ENCODE measurements at places on chromosomes 11 and 22. TPM values are rescaled to one million over a fixed set of nuclear protein-coding genes. Genes with fewer than 3 reads are reported as not detected.
A peak's percentile ranks its signal among the peaks of the same experiment; 100 is the strongest.

GRCh38 chr11:97614606-97615005, 1224.8 kb downstream of the JRKL start:
- no peaks in the 10 kb centered on the region for H3K36me3 ChIP-seq
- H3K27ac ChIP-seq, result no peak overlapping the region
- no peaks in the 10 kb centered on the region for H3K4me1 ChIP-seq
- H3K27me3 ChIP-seq, result no peaks in the 10 kb centered on the region
- DNase-seq, result no peak
- no peak overlapping the region for H3K4me3 ChIP-seq

GRCh38 chr22:30317778-30318177, 9.0 kb downstream of the TBC1D10A start:
- no peak for DNase-seq
- H3K27me3 ChIP-seq, result no peaks in the 10 kb centered on the region
- peaks cover 99% of the 10 kb centered on the region for H3K4me1 ChIP-seq
- H3K36me3 ChIP-seq, result peaks cover 8% of the 10 kb centered on the region
- peak overlapping the region; percentile 6 for H3K27ac ChIP-seq

DNA sequence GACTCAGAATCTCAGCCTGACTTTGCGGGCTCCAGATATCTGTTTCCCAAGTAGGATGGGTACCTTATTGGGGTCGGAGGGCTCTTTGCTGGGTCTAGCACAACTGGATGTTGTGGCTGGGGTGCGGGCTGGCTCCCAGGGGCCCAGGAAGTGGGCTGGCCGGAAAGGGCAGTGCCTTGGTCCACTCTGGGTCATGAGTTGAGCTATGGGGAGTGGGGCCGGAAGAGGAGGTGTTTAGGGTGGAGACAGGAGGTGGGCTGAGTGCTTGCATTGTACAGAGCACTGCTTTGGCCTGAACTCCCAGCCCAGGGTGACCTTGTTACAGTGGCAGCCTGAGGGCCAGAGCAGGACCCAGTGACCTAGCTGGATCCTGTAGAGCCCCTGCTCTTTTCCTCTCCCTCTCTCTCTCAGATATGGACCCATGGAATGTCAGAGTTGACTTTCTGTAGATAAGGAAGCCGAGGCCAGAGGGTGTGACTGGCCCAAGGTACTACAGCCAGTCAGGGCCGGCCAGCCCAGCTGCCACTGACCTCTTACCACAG, 13.2 kb downstream of the PHLDB1 start:
- DNase-seq, result no peak
- no peak overlapping the region for H3K4me3 ChIP-seq
- H3K4me1 ChIP-seq, result peaks cover 15% of the 10 kb centered on the region
- no peaks in the 10 kb centered on the region for H3K27me3 ChIP-seq
- H3K27ac ChIP-seq, result no peak overlapping the region

DNA sequence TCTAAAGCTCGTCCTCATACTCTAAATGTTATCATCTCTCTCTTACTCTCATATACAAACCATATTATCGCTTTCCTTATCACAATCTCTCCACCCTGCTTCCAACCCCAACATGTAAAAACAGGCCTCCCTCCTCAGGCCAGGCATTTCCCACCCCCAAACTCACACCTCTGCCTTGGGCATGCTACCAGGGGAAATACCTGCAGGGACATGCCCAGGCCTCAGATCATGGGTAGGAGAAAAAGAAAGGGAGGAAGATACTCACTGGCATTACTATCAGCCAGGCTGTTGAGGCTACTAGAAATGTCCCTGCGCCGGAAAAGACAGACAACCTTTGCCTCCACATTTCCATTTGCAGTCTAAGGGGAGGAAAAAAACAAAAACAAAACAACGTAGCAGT, 1.8 kb downstream of the MTA2 start:
- H3K4me1 ChIP-seq, result peaks cover 58% of the 10 kb centered on the region
- no peaks in the 10 kb centered on the region for H3K27me3 ChIP-seq
- H3K4me3 ChIP-seq, result peak overlapping the region; percentile 95
- peak overlapping the region; percentile 85 for H3K27ac ChIP-seq
- H3K36me3 ChIP-seq, result peaks cover 56% of the 10 kb centered on the region

GRCh38 chr11:115391598-115391997, 112.6 kb downstream of the CADM1 start:
- no peak overlapping the region for H3K4me3 ChIP-seq
- H3K36me3 ChIP-seq, result no peaks in the 10 kb centered on the region
- no peak for DNase-seq

GRCh38 chr11:6270584-6271246, 11.1 kb downstream of the CCKBR start:
- no peak overlapping the region for H3K27ac ChIP-seq
- H3K36me3 ChIP-seq, result no peaks in the 10 kb centered on the region
- no peaks in the 10 kb centered on the region for H3K4me1 ChIP-seq
- peaks cover under 1% of the 10 kb centered on the region for H3K27me3 ChIP-seq

- H3K27me3 ChIP-seq, result peaks cover 6% of the 10 kb centered on the region
- no peak overlapping the region for H3K4me3 ChIP-seq
- H3K36me3 ChIP-seq, result no peaks in the 10 kb centered on the region
- H3K27ac ChIP-seq, result no peak overlapping the region
Observed at GRCh38 chr11:94767291-94767690, 865 bp upstream of the AMOTL1 start.

GRCh38 chr11:40187295-40187694, 1272.2 kb downstream of the LRRC4C start:
- no peaks in the 10 kb centered on the region for H3K27me3 ChIP-seq
- no peaks in the 10 kb centered on the region for H3K36me3 ChIP-seq
- no peaks in the 10 kb centered on the region for H3K4me1 ChIP-seq
- no peak for DNase-seq
- H3K4me3 ChIP-seq, result no peak overlapping the region

DNA sequence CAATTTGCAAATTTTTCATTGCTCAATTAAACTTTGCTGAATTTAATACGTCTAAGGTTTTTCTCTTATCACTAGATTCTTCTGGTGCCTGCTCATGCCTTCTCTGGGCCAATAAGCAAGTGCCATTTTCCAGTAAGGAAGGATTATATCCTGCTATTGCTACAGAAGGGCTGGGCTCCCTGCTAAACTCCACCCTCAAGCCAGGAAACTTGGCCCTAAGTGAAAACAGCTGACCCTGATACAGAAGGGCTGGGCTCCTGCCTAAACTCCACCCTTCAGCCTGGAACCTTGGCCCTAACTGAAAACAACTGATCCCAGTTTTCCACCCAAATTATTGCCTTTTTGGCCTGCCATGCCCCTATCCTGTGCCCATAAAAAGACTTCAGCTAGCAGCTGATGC, 385.3 kb downstream of the DYNC2H1 start:
- H3K4me1 ChIP-seq, result no peaks in the 10 kb centered on the region
- no peak overlapping the region for H3K27ac ChIP-seq
- DNase-seq, result no peak
- no peaks in the 10 kb centered on the region for H3K27me3 ChIP-seq

- no peak for DNase-seq
- H3K4me1 ChIP-seq, result no peaks in the 10 kb centered on the region
- no peak overlapping the region for H3K27ac ChIP-seq
- H3K4me3 ChIP-seq, result no peak overlapping the region
- H3K36me3 ChIP-seq, result no peaks in the 10 kb centered on the region
Observed at GRCh38 chr11:1221848-1222311, 986 bp upstream of the MUC5B start.

DNA sequence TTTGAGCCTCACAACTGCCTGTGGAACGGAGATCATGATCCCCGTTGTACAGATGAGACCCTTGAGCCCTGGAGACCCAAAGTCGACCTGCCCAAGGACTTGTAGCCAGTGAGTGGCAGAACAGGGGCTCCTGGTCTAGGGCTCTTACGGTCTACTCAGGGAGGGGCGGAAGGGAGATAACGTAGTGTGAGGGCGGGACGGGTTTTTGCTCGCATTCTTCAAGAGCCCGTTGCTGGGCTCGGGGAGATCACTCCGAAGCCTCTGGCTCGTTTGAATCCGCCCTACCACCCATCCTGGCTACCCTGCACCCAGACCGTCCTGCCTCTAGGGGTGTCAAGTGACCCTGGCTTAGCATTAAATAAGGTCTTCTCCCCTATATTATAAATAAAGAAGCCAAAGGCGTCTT, 639 bp downstream of the CRY2 start:
- peak overlapping the region; percentile 95 for H3K4me3 ChIP-seq
- DNase-seq, result peak; percentile 49
- H3K27me3 ChIP-seq, result no peaks in the 10 kb centered on the region
- peak overlapping the region; percentile 94 for H3K27ac ChIP-seq

DNA sequence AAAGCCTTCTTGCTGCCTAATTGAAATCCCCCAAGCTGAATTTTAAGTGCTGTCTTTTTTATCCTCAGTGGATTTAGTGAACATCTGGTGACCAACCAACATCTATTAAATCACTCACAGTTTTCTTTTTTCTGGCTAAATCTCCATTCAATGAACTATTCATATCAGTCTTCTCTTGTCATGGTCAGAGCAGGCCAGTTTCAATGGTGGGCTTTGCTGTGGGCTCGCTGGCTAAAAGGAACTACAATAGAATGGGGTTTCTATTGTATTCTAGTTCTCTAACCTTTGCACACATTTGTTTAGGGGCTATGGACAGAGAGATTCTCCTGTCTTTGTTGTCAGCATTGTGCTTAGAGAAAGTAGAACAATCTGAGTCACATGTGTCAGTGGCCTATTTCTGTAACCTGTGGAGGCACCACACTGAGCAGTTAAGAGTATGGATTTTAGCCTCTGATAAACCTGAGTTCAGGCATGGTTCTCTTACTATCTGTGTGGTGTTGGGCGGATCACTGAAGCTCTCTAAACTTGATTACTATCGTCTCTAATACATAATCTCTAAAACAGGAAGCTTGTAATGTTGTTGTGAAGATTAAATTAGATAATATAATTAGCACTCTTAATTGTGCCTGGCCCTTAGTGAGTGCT, 94.2 kb upstream of the CADM1 start:
- no peak overlapping the region for H3K27ac ChIP-seq
- no peak overlapping the region for H3K4me3 ChIP-seq
- no peak for DNase-seq
- no peaks in the 10 kb centered on the region for H3K27me3 ChIP-seq
- no peaks in the 10 kb centered on the region for H3K4me1 ChIP-seq
- no peaks in the 10 kb centered on the region for H3K36me3 ChIP-seq

GRCh38 chr22:46959369-46959768, 196.9 kb downstream of the TBC1D22A start:
- DNase-seq, result no peak
- H3K4me1 ChIP-seq, result no peaks in the 10 kb centered on the region
- no peaks in the 10 kb centered on the region for H3K27me3 ChIP-seq
- H3K27ac ChIP-seq, result no peak overlapping the region
- no peak overlapping the region for H3K4me3 ChIP-seq

GRCh38 chr22:48371391-48371790, 1456.3 kb downstream of the BRD1 start:
- H3K27me3 ChIP-seq, result peaks cover 20% of the 10 kb centered on the region

GRCh38 chr22:21014202-21014725, 701 bp upstream of the P2RX6 start:
- peak overlapping the region; percentile 79 for H3K27ac ChIP-seq
- H3K27me3 ChIP-seq, result no peaks in the 10 kb centered on the region
- no peaks in the 10 kb centered on the region for H3K36me3 ChIP-seq
- peak; percentile 85 for DNase-seq

- H3K36me3 ChIP-seq, result no peaks in the 10 kb centered on the region
- H3K4me3 ChIP-seq, result no peak overlapping the region
- DNase-seq, result no peak
- H3K27me3 ChIP-seq, result no peaks in the 10 kb centered on the region
- no peaks in the 10 kb centered on the region for H3K4me1 ChIP-seq
Observed at GRCh38 chr11:24471084-24471483, 25.8 kb upstream of the LUZP2 start.

ACTN3 gene
- 0.26 TPM for total RNA-seq

TEX54 gene
- total RNA-seq, result not detected

TEAD1 gene
- total RNA-seq, result not detected

ANO1 gene
- total RNA-seq, result 0.38 TPM

TSSK2 gene
- total RNA-seq, result 0.37 TPM

GLB1L3 gene
- total RNA-seq, result 1.9 TPM

VWCE gene
- 1.3 TPM for total RNA-seq

CRYBA4 gene
- total RNA-seq, result not detected

PDGFB gene
- total RNA-seq, result 2.9 TPM

CECR2 gene
- 0.09 TPM for total RNA-seq

All from T-cell (primary cell).